NCI-H524 (cell line): ENCODE measurements at places on chromosomes 6 and 20.

GRCh38 chr6:46104209-46104608 is 25.6 kb upstream of the ENPP4 start:
- DNase-seq: no peak

GRCh38 chr20:37398750-37399621 is 53.0 kb downstream of the SRC start:
- DNase-seq: no peak

GRCh38 chr6:84460491-84460890 is 233.0 kb upstream of the CEP162 start:
- DNase-seq: no peak

- DNase-seq: no peak
These were observed 9.1 kb upstream of the SHLD1 start for GRCh38 chr20:5741089-5741488.

GRCh38 chr6:83309344-83309743 is 116.2 kb downstream of the RWDD2A start:
- no peak for DNase-seq

GRCh38 chr6:43070028-43070632 is 6.0 kb upstream of the PTK7 start:
- peak; percentile 40 for DNase-seq

- no peak for DNase-seq
These were observed 15.6 kb downstream of the MAS1 start for GRCh38 chr6:159906400-159906799.
